ENCODE measurements at places on chromosomes 11 and 22.
A peak's percentile ranks its signal among the peaks of the same experiment; 100 is the strongest.

DNA sequence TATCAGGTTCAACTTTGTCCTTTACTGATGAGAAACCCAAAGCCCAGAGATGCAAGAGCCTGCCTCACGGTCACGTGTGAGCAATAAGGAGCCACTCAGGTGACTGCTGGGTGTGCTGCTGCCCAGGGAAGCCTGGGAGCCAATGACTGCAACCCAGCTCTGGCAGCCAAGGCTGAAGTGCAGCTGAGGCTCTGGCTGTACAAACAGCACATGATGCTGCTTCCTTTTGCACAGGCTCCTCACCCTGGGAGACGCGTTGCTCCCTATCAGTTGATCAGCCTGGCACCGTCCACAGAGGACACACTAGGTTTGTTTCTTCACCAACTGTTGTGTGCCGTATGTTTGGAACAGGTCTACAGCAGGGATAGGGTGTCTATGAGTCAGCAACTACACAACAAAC is 168.7 kb downstream of the EFCAB6 start:
- no peak for DNase-seq

GRCh38 chr11:104098132-104098531 is 61.7 kb downstream of the DDI1 start:
- DNase-seq, result no peak

- DNase-seq, result no peak
These were observed 17.0 kb upstream of the MMP12 start for GRCh38 chr11:102891736-102892135.

GRCh38 chr11:5611627-5612026 is 13.2 kb upstream of the TRIM34 start:
- no peak for DNase-seq

- DNase-seq, result no peak
These were observed 39.7 kb upstream of the ETS1 start for GRCh38 chr11:128626913-128627665.

DNA sequence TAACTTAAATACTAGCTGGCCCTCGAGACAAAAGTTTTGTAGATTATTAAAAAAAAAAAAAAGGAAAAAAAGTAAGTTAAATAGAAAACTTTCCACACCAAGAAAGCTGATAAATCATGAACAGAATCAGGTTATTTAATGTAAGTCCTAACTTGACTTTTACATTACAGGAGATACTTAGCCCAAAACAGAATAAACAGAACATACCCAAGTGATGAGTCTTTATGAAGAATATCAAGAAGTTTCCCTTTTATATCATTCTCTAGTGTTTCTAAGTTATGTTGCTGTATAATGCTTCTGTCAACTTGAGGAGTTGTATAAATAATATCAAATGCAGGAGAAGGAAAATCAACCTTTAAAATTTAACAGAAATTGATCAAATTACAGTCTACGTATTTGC is 44.5 kb upstream of the RPS13 start:
- no peak for DNase-seq

DNA sequence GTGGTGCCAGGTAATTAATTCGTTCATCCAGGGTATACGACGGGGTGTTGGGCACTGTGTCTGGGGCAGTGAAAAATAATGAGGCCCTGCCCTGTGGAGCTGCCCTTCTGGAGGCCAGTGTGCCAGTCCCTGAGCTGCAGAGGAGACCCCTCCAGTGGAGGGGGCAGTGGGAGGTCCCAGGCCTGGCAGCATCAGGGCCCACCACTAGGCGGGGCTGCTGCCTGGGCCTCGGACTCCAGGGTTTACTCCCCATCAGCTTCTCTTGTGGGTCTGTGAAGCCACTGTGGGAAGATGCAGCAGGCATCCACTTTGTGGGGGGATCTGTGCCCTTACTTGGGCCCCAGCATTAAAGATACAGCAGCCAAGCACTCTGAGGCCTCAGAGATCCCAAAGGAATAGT is 17.4 kb upstream of the TMPRSS6 start:
- DNase-seq, result no peak

DNA sequence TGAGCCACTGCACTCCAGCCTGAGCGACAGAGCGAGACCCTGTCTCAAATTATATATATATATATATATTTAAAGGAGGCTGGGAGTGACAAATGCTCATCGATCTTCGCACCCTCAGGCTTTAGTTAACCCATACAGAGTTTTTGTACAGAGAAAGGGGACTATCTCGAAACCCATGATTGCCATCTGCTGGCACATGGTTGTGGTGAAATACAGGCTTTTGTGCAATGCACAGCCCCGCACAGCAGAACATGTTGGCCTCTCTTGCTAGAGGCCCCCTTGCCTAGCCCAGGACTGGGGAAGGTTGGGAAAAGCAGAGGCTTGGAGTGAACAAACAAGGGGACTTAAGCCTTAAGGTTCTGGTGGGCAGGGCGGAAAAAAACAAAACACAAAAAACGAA is 3.6 kb downstream of the MYBPC3 start:
- no peak for DNase-seq

DNA sequence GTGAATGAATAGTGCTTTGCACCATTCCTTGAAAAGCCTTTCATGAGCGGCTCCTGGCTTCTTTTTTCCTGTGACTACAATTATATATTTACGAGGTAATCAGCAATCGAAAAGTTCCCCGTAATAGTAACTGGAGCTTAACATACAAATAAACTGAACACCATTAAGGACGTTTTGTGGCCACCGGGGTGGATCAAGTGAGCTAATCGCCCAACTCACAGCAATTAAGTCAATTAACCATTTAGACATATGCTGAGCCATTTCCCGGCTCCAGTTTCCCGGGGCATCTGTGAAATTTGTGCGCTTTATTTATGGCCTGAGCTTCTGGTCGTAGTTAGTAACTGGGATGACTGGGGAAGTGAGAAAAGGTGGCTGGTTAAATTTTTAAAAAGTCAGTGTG is 465.2 kb downstream of the MIAT start:
- no peak for DNase-seq

- no peak for DNase-seq
These were observed 335.4 kb upstream of the NCAM1 start for GRCh38 chr11:112625814-112626213.

- DNase-seq, result no peak
These were observed 2.8 kb downstream of the CFL1 start for GRCh38 chr11:65854852-65855837.

DNA sequence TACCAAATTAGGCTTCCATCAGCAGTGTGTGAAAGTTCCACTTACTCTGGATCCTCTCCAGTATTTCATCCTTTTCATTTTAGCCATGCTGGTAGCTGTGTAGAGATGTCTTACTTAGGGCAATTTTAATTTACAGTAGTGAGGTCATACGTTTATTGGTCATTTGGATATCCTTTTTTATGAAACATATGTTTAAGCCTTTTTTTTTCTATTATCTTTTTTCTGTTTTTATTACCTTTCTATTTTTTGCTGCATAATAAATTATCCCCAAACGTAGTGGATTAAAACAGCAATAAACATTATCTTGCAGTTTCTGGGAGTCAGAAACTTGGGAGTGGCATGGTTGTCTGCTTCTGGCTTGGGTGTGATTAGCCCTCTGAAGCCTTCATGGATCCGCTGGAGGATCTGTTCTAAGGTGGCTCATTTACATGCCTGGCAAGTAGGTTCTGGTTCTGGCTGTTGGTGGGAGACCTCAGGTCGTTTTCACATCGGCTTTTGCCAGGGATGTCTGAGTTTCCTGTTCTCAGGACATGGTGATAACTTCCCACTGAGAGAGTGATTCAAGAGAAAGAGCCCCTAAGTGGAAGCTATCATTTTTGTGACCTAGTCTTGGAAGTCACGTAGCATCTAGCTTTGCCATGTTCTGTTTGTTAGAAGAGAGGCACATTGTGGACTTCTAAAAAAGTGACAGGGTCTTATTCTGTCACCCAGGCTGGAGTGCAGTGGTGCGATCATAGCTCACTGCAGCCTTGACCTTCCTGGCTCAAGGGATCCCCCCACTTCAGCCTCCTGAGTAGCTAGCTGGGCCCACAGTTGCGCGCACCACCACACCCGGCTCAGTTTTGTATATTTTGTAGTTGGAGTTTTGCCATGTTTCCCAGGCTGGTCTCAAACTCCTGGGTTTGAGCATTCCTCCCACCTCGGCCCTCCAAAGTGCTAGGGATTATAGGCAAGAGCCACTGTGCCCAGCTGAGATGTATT is 38.6 kb downstream of the PPP6R3 start:
- DNase-seq, result no peak

- DNase-seq, result peak; percentile 22
These were observed 16.1 kb upstream of the RPS3 start for GRCh38 chr11:75383246-75383645.

- DNase-seq, result no peak
These were observed 79.0 kb downstream of the BUD13 start for GRCh38 chr11:116693593-116694348.

DNA sequence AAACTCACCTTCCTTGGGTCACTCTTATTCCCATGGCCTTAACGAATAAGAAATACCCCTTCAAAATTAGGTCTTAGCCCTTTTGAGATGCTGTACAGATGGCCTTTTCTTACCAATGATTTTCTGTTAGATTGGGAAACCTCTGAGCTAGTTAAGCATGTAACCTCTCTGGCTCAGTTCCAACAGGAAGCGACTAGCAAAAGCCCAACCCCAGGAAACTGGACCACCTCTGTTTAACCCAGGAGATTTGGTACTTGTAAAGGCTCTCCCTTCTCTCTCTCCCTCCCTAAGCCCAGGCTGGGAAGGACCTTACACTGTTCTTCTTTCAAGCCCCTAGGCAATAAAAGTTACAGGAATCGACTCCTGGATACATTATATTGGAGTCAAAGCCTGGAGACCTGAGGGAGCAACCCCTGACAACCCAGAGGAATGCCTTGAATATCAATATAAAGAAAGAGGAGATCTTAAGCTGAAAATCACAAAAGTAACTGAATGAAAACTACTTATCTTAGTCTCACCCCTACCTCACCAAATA is 11.7 kb downstream of the APIP start:
- no peak for DNase-seq

DNA sequence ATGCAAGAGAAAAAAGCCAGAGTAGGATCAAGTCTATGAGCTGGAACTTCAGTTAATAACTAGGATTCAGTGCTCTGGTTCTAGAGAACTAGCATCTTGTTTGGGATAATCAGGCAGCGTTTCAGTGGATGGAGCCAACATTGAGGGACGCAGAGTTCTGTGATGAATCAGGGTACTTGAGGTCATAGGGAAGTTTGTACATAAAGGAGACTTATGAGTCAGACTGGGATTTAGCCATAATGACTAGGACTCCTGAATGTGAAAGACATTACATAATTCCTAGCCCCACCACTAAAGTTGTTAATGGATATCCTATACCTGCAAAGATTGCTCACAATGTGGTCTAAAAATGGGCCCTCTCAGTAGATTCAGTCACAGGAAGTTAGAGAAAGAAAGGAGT is 6.8 kb downstream of the SLN start:
- no peak for DNase-seq

DNA sequence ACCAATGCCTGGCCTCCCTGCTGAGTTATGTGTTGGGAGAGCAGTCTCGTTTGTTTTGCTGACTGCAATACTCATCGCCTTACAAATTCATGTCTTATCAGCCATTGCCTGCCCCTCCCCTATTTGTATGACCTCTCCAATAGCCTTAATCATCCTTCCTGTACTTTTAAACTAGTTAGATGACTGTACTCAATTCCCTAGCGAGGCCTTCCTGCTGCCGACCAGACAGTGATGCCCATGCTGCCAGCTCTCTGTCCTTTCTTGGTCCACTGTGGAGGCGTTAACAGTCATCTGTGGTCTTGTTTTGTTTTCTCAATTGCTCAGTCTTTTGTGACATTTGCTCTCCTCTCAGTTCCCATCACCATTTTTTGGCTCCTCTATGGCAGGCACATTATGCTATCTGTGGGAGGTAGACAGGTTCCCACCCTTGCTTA is 20.3 kb upstream of the YPEL1 start:
- DNase-seq, result no peak

DNA sequence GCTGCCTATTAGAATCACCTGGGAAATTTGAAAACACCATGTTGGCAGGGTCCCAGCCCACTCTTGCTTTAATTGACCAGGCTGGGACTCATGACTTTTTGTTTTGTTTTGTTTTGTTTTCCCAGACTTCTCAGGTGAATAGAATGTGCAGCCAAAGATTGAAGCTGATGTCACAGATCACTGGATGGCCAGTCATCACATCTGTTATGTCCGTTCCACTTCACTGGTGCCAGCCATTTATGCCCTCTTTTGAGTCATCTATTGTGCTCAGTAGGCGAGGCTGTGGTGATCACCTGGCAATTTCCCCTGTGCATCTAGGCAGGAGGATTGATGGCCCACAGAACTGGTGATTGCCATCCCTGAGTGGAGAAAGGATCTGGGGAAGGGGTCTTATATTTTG is 297.3 kb downstream of the INSC start:
- no peak for DNase-seq

GRCh38 chr22:29883775-29884097 is 762 bp downstream of the MTMR3 start:
- no peak for DNase-seq

DNA sequence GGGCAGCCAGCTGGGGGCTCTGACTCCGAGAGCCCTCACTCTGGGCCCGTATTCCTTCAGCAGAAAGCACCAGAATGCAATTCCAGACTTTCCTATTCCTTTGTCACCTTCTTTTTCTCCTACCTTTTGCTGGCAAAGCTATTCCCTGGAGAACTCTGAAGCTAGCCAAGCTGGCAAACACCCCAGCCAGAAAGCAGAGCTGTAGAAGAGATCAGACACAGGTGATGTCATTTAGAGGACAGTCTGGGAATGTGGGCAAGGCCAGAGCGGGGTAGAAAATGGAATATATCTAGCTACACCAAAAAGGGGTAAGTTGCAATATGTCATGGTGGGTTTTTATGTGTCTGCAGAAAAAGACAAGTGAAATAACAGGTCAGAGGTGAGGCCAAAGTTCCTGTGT is 205.1 kb downstream of the NXPE2 start:
- no peak for DNase-seq

- no peak for DNase-seq
These were observed 444 bp downstream of the CAVIN3 start for GRCh38 chr11:6319704-6320410.

GRCh38 chr11:122094836-122095235 is 21.2 kb downstream of the BLID start:
- DNase-seq, result no peak

DNA sequence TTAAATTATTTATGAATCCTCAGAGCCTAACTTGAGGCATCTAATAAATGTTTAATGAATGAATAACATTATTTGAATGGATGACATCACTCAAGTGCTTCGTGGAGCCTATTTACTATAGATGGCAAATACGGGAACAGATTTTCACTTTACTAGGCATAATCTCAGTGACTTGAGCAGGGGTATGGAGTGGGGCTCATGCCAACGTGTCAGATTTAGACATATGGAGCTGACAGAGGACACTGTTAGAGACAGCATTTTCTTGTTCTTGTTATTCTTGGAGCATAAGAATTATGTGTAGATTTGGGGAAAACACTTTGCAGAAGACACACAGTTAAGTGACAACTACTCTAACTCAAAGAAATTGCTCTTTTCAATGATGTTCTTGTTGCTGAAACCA is 78.5 kb downstream of the RDX start:
- DNase-seq, result no peak

All from activated T-helper 1 cell treated with anti-CD3 and anti-CD28 coated beads, Interleukin-2, amount 50 U/mL, for 16 hours (primary cell).